ENCODE measurements at places on chromosomes 3 and 15. TPM values are rescaled to one million over a fixed set of nuclear protein-coding genes. Genes with fewer than 3 reads are reported as not detected.

PTX3 gene
- 0.19 TPM for total RNA-seq

CPNE9 gene
- 0.32 TPM for total RNA-seq

OR4F6 gene
- not detected for total RNA-seq

FILIP1L gene
- total RNA-seq: 0.50 TPM

ZBTB47 gene
- total RNA-seq: 0.19 TPM

OR5K2 gene
- total RNA-seq: not detected

CYP8B1 gene
- total RNA-seq: not detected

TATDN2 gene
- total RNA-seq: 71.7 TPM

SAMMSON gene
- total RNA-seq: not detected

TRIM71 gene
- 0.03 TPM for total RNA-seq

ETV5 gene
- 1.2 TPM for total RNA-seq

CHRNB4 gene
- total RNA-seq: not detected

- ATAC-seq: peak; percentile 43
Measured at GRCh38 chr3:196207159-196207832, 3.9 kb downstream of the ZDHHC19 start.

GRCh38 chr15:45603881-45604280, 16.7 kb downstream of the BLOC1S6 start:
- ATAC-seq: no peak

GRCh38 chr3:189772584-189772983, 141.4 kb downstream of the TP63 start:
- no peak for ATAC-seq

DNA sequence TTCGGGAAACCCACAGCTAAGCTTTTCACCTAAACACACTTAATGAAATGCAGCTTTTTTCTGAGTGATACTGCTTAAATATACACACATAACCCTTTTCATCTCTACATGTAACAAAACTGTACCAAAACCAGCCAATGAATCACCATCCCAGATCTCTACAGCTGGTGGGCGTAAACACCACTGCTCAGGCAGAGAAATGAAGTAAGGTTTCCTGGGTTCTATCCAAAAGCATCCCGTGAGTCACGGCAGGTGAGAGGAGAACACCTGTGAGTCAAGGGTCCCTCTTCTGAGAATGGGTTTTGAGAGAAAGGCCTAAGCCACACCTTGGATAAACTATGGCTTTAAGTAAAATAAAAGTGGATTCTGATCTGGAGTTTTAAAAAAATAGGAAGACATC, 2.6 kb downstream of the CLDN1 start:
- peak; percentile 79 for ATAC-seq

- ATAC-seq: no peak
Measured at GRCh38 chr3:89227634-89228033, 120.2 kb downstream of the EPHA3 start.

DNA sequence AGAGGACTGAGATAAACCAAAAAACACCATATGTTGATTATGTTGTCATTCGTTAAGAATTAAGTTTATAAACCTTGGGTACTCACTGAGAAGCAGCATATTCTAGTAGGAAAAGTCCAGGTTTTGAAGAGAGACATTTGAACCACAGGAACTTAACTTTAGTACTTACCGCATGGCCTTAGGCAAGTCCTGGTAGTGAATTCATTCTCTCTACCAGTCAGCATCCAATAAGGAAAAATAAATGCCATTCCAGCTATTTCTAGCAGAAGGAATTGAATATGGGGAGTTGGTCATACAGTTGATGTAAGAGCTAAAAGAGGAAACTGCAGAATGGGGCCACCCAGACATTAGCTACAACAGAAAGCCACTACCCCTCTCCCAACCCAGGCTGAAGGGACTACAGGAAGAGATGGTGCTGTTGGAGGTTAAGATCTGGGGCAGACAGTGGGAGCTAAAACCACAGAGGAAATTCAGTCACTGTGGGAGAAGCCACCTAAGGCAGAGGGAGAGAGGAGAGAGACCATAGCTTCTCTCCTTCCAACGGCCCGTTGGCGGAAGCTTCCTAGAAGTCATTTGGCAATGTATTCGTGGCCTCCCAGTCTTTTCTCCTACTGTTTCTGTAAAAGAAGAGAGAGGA, 133.8 kb upstream of the RARB start:
- no peak for ATAC-seq

DNA sequence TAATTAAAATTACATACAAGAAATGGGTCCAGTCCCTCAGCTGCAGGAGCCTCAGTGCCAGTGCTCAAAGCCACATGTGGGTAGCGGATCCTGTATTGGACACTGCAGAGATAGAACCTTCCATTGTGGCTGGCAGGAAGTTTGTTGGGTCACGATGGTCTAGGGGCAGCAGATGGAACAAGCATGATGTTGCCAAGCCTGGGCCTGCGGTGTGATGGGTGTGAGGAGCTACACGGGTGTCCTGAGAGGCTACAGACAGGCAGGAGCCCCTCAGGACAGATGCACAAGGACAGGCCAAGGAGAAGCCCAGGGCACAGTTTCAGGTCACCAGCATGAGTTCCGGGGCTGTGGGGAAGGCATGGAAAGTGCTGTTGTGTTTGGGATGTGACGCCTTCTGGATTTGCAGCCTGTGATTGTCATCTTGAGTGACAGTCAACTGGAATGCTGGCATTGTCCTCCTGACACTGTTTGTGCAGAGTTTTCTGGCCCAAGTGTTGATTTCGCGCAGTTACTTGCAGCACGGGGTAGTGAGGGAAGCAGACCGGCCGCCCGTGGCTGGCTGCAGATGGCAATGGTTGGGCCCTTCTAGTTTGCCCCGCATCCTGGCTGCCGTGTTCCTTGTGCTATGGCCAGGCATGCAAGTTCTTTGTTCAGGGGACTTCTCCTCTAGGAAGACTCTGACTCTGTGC, 177.1 kb downstream of the NSMCE3 start:
- no peak for ATAC-seq

GRCh38 chr3:178393824-178394223, 142.4 kb upstream of the KCNMB2 start:
- no peak for ATAC-seq

DNA sequence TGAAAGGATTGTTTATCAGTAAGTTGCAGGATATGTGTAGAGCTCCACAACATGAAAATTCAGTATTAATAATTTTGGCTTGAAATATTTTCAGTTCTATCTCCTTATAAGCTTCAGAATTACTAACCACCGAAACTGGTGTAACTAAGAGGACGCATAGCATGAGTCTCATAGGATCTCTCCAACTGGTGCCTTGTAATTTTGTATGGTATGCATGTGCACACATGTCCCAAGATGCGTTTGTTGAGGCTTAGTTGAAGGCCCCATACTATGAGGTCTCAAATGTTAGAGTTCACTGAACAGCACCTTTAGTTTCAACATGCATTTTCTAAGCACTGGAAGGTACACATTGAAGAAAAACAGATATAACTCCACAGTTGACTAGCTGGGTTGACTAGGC, 195.4 kb downstream of the TP63 start:
- ATAC-seq: no peak

DNA sequence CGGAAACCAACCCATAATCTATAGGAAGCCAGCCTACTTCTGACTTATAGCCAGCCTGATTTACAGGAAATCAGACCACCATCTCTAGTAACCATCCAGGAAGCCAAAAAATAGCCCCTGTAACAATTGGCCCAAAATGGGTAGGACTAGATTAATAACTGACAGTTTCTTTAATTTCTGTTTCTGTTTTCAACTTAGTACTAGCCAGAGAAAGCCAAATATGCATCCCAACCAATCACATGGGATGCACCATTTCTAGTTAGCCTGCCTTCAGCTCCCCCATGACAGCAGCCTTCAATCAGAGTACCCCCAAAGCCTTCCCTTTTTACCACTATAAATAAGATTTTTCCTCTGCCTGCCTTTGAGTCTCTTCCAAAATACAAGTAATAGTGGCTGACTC, 239.1 kb upstream of the GADL1 start:
- no peak for ATAC-seq

DNA sequence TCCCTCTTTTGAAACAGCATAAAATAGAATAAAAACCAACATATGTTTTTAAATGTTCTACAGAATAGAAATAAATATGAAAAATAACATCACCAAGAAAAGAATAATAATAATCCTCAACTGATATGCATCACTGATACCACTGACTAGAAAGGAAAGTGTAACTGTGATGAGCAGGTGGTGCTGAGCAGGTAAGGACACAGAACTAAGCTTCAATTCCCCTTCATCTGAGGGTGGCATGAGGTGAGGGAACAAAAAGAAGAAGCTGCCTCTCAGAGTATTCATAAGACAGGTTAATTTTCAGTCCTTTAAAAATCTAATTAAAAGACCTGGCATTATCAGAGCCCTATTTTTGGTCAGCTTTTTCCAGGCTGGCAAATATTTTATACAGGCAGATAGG, 216.3 kb downstream of the PLCH1 start:
- ATAC-seq: no peak

DNA sequence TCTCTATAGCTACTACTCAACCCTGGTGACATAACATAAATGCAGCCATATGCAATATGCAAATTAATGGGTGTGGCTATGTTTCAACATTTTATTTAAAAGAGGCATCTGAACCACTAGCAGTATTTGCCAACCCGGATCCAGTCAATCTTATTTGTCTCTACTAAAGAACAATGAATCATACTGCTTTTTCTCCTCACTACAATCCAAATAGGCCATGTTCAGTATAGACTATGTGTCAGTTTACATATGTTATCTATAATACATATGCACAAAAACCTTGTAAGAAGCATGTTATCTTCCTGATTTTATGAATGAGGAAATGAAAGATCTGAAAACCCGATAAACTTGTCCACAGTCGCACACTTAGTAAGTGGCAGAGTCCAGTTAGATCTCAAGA, 125.7 kb downstream of the STAG1 start:
- ATAC-seq: no peak

GRCh38 chr3:31050296-31050695, 155.8 kb upstream of the GADL1 start:
- peak; percentile 90 for ATAC-seq

- no peak for ATAC-seq
Measured at GRCh38 chr15:69070396-69070795, 55.9 kb downstream of the NOX5 start.

DNA sequence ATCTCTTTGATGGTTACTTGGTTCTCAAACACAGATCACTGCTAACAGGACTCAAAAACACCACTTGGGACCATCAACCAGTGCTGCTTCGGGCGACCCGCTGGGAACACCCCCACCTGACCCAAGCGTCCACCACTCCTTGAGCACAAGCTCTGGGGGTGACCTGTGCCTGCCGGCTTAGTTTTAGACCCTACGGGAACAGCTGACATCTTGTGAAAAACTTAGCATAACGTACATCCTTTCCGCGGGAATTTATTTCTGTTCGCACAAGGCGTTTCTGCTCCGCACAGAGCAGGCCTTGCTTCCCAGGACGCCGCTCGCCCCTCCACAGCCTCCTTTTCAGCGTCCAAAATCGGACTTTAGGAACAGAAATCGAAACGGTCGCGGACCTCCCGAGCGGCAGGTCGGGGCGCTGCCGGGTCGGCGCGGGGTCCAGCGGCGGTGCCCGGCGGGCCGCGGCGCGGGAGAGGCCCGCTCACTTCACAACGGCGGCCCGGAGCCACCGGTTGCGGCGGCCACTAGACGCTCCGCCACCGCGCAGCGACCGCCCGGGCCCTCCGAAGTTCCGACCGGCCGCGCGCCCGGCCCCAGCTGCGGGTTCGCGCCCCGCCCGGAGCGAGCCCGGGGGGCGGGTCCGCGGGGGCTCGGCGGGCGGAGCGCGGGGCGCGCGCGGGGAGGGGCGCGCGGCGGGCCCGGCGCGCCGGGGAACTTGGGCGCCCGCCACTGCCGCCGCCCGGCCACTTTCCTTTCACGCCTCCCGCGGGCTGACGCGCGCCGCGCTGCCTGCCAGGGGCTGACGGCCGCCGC, 959 bp downstream of the SFMBT1 start:
- peak; percentile 39 for ATAC-seq

- no peak for ATAC-seq
Measured at GRCh38 chr3:136187868-136188267, 8.3 kb downstream of the MSL2 start.

GRCh38 chr3:180749796-180750195, 70.5 kb upstream of the CCDC39 start:
- no peak for ATAC-seq

DNA sequence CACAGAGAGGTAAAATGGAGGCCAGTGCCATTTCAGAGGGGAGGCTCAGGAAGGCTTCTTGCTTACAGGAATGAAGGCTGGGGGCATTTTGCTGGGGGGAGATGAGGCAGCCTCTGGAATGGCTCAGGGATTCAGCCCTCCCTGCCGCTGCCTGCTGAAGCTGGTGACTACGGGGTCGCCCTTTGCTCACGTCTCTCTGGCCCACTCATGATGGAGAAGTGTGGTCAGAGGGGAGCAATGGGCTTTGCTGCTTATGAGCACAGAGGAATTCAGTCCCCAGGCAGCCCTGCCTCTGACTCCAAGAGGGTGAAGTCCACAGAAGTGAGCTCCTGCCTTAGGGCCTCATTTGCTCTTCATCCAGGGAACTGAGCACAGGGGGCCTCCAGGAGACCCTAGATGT, 39.9 kb downstream of the MESD start:
- no peak for ATAC-seq

- ATAC-seq: no peak
Measured at GRCh38 chr15:89303986-89304385, 30.6 kb downstream of the POLG start.

DNA sequence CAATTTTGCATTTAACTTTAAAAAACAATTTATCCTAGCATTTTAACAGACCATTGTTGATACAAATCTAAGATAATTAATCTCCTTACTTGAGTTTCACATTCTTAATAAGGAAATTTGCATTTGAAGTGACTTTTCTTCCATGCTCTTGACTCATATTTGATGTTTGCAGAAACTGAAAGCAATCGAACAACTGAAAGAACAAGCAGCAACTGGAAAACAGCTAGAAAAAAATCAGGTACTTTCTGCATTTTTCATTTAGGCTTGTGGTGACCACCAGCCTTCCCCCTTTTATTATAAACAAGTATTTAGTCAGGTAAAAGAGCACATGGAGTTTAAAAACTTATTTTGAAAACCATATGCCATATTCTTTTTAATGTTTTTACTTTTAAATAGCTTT, 20.1 kb upstream of the SELENOT start:
- ATAC-seq: peak; percentile 80

- ATAC-seq: no peak
Measured at GRCh38 chr3:101195951-101196713, 124.2 kb downstream of the IMPG2 start.

- no peak for ATAC-seq
Measured at GRCh38 chr3:97960993-97961766, 11.1 kb downstream of the RIOX2 start.

DNA sequence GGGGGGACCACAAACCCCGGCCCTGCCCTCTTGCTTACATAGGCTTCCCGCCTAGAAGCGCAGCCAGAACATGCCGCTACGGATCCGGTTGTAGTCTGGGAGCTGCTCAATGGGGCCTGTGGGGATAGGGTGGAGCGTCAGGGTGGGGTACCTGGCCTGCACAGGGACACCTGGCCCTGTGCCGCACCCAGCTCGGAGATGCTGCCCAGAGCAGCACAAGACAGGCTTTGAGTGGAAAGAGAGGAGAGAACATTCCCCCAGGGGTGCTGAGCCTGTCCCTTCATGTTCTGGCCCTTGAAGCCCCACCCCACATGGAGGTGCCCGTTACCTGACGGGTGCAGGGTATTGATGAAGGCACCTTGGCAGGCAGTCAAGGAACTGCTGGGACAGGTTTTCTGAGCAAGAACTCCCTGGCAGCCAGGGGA, 4.0 kb upstream of the COL7A1 start:
- no peak for ATAC-seq

All from activated T-helper 17 cell treated with anti-CD3 and anti-CD28 coated beads, Interleukin-2, amount 50 U/mL, for 72 hours (primary cell).